Dermis microvascular lymphatic vessel endothelial cell (primary cell): ENCODE measurements at places on chromosomes 7 and 10. TPM values are rescaled to one million over a fixed set of nuclear protein-coding genes. Genes with fewer than 3 reads are reported as not detected.

- DNase-seq = no peak
Measured at GRCh38 chr10:105063796-105064195, 422.7 kb downstream of the SORCS3 start.

GRCh38 chr10:133509700-133510099, 17.5 kb upstream of the CYP2E1 start:
- no peak for DNase-seq

DNA sequence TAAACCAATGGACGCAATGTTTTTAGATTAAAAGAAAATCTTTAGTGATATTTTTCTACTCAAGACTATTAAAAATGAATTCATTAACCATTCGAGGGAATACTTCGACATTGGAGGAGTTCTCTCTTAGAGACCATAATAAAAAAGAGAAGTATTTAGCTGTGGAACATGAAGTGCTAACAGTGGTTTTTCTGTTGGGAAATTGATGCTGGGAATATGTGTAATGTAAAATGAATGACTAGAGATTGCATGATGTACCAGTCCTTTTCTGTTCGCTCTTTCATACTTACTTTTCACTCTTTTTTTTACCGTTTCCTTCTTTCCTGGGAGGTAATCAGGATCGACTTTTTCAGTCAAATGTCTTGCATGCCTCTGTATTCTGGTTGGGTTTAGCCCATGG, 41.3 kb downstream of the ST7 start:
- no peak for DNase-seq

DNA sequence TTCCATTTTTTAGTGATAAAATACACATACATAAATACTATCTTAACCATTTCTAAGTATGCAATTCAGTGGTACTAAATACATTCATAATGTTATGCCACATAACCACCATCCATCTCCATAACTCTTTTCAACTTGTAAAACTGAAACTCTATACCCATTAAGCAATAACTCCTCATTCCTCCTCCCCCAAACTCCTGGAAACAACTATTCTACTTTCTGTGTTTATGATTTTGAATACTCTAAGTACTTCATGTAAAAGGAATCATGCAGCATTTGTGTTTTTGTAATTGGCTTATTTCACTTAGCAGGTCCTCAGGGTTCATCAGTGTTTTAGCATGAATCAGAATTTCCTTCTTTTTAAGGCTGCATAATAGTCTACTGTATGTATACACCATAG, 131.8 kb downstream of the TES start:
- DNase-seq = peak; percentile 17

DNA sequence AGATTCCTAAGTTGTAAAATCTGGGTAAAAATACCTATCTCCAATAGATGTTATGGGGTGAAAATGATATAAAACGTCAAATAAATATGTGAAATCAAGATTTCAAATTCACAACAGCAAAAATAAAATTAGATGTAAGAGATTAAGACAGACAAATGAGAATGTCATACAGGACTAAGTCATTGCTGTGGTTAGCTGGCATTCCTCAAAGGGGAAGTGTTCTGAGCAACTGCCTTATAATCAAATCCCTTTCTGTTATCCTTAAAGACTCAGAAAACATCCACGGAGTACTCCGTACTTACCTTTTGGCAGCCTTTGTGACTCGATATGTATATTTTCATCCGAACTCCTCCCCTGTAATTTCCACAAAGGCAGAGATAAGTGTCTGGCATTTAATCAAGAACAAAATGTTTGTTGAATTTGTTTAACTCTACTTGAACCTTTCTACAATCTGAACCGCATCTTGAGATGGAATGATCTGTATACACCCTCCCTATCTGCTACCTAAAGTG, 559.6 kb downstream of the GATA3 start:
- no peak for DNase-seq

GRCh38 chr7:71145906-71146901, 14.3 kb downstream of the GALNT17 start:
- DNase-seq = no peak

DNA sequence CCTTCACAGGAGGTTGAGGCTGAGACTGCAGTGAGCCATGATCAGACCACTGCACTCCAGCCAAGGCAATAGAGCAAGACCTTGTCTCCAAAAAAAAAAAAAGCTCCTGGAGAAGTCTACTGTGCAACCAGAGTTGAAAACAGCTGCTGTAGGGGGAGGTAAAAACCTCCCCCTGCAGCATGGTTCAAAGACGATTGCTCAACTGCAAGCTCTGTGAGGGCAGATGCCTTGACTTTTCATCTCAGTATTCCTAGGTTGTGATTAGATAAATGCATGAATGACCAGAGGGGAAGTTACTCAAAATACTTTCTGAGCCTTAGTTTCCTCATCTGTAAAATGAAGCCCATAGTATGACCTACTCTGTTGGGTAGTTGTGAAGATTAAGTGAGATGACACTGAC, 25.0 kb upstream of the PPA1 start:
- no peak for DNase-seq

DNA sequence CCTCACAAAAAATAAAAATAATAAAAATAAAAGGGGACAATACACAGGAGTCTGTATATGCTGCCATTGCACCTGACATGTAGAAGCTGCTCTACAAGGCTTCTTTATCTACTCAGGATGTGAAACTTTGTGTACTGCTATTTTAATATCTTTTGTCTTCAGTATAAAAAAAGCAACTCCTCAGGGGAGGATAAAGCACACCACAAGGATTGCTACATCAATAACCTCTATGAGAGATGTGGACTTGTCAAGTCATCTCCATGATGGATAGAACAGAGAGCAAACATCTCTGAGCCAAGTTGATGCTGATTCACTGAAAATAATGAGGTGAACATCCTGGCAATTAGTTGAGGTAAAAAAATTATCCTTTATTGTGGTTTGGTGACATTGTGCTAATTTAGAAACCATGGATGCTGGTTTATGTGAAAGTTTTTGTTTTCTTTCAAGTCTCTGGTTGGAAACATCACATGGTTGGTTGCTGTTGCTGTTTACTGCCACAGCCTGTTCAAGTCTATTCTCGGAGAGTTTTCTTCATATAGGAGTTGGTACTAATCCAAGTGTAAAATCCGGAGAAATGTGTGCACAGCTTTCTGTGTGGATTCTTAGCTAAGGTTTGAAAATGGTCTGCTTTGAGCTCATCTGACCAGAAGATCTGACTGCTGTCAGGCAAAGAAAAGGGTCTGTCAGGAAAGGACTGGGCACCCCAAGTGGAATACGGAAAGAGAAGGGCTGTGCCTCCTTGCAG, 1.5 kb upstream of the HECW1 start:
- no peak for DNase-seq

GRCh38 chr7:155797262-155798250, 14.7 kb downstream of the SHH start:
- no peak for DNase-seq

- no peak for DNase-seq
Measured at GRCh38 chr7:43143918-43144589, 31.6 kb downstream of the HECW1 start.

DNA sequence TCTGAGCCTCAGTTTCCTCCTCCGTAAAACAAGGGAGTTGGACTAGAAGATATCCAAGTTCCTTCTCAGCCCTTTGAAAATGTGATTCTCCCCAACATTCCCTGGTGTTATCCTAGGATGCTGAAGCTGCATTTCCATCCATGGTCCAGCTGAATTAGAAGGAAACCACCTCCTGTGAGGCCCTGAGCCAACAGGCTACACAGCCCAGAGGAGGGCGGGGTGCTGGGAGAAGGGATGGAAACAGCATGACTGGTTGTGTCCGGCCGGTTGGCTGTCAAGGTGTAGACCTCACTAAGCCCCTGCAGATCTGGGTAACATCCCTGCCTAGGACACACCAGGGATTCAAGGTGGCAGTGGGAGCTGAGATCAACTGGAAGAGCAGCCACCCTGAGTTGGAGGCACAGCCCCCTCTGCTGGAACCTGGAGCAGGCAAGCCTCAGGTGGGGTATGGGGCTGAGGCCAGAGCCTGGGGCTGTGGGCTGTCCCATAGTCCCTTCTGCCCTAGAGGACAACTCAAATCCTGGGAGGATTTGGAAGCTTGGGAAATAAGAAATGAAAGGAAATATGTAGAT, 72.0 kb downstream of the PAX2 start:
- DNase-seq = no peak

- peak; percentile 48 for DNase-seq
Measured at GRCh38 chr10:16545116-16545736, 23.5 kb upstream of the C1QL3 start.

Gene ENKUR
- 0.38 and 0.51 TPM in 2 replicates for total RNA-seq

Gene SAMD9
- total RNA-seq = 10.3 and 11.3 TPM in 2 replicates

DNA sequence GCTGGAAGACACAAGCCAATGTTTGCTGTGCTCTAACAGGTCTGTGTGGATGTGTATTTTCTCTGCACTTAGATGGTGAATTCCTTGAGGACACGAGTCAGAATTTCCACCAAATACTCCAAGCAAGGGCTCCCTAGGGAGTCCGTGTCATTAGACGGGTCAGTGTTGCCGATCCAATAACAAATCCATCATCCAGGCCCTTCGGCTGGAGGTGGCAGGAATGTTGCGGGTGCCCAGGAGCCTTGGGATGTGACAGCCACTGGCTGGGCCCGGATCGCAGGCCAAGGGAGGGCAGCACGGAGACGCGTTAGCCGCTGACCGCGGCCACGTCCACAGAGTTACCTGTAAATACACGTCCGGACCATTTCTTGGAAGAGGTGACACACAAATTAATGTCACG, 186.8 kb downstream of the WDR37 start:
- no peak for DNase-seq

DNA sequence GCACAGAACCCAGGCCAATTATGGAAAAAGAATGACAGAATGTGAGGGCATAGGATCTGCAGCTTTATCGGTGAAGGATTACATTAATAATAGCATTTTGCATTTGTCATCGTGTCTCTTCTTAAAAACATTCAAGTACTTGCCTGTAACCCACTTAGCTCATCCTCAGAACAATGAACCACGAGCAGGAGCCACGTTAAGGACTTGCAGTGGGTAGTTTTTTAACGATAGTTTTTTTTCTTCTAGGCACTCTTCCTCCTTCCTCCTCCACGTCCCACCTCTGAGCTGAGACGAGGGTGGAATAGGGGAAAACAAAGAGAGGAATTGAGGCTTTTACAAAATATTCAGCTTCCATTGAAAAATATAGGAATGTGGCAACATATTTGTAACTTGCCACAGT, 27.1 kb downstream of the CDHR3 start:
- no peak for DNase-seq

Gene CTBP2
- 84.0 and 133 TPM in 2 replicates for total RNA-seq

GRCh38 chr7:31094271-31094670, 42.2 kb downstream of the ADCYAP1R1 start:
- no peak for DNase-seq

Gene MCM7
- 54.0 and 106 TPM in 2 replicates for total RNA-seq

DNA sequence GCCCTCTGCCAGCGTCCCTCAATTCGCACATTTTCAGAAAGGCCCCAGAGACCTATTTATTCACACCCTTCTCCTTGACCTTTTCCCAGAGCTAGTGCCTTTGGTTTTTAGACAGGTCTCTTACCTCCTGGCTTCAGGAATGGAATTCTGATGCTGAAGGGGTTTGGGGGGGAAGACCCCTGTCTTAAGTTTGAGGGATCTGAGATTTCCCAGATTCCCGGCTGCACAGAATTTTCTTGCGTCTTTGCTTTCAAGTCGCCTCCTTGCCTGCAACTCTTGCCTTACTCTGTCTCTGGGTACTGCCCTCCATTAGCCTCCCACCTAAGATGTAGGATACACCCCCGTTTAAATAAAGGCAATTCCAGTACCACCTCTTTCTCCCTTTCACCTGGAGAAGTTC, 1.9 kb downstream of the GATA3 start:
- no peak for DNase-seq

DNA sequence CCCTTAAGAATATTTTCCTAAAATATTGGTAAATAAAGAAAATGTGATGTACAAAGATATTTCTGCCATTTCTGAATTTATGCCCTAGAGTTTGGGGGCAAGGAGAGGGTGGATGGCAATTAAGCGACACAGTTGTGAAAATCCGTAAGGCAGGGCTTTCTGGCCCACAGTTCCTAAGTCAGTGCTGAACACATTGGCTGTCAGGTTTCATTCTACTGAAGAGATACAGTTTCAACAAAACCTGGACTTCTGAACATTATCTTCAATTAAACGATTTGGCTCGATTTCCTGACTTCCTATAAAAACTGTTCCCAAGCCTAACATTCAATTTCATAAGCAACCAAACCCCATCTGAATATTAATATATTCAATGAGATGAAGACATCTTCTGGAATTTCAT, 61.1 kb upstream of the NEBL start:
- DNase-seq = no peak

DNA sequence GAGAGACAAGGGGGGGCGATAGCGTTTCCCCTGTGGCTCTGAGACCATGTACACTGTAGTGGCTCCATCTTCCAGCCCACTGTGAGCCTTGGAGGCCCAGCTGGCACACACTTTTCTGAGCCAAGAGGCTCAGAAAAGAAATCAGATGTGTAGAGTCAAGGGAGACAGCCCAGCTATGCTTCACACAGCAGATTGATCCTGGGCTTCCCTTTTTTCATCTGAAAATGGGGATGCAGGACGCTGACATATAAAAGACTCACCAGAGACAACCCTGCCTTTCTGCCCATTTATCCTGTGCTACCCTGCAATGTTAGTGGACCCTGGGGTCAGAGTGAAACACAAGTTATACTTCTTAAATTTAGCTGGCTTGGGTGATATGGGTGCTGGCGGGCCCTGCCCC, 14.3 kb downstream of the TMEM273 start:
- no peak for DNase-seq

GRCh38 chr7:30162622-30163124, 27.9 kb downstream of the MTURN start:
- peak; percentile 32 for DNase-seq

DNA sequence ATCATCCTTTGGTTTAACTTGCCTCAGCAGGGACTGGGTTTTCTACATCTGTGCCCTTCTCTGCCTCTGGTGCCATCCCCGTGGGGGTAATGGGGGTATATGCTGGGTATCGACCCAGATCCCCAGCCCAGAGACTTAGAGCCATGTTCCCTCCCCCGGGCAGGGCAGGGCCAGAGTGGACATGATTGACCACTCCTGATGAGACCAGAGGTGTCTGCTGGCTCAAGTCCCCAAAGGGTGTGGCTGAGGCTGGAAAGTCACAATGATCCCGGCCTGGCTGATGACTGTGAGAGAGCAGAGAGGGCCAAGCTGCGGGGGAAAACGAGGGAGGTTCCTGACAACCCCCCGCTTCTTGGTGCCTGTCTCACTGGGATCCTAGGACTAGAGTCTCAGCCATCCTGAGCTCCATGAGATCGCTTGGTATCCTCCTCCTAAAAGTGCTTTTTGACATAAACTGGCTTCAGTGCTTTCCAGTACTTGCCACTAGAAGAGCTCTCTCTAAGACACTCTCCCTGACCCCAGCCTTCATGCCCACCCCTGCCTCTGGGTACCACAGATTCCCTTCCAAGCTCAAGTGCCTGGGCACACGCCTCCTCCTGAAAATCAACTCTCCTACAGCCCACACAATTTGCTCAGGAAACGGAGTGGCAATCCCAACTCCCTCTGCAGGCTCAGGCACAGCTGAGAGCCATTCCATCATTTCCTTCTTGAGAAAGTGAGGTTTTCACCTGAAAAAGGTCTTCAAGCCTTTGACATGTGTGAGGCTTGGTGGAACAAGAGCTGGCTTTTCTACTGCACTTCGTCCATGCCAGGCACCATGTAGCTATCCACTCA, 33.9 kb downstream of the DRGX start:
- DNase-seq = no peak

Gene YKT6
- 83.7 and 95.2 TPM in 2 replicates for total RNA-seq
